ENCODE measurements at places on chromosomes 6 and 20.
A peak's percentile ranks its signal among the peaks of the same experiment; 100 is the strongest.

- no peak for DNase-seq
These were observed 122.5 kb downstream of the MACROD2 start for GRCh38 chr20:14117768-14118167.

GRCh38 chr6:3391902-3392458 lies 64.9 kb downstream of the SLC22A23 start:
- DNase-seq: no peak

DNA sequence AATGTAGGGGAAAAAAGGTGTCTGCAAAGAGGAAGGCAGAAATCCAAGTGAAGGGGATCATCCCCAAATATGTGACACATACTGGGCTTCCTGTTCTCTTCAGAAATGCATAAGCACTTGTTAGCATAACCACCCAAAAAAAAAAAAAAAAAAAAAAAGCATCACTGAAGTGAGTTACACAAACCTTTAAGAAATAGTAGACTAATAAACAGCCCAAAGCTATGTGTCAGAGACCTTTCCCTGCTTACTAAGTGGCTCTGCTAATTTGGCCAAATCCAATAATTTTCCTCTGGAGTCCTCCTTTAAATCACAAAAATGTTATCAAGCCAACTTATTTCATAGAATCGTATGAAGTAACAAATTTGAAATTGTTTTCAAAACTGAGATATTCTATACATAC lies 7.5 kb upstream of the DST start:
- DNase-seq: no peak

DNA sequence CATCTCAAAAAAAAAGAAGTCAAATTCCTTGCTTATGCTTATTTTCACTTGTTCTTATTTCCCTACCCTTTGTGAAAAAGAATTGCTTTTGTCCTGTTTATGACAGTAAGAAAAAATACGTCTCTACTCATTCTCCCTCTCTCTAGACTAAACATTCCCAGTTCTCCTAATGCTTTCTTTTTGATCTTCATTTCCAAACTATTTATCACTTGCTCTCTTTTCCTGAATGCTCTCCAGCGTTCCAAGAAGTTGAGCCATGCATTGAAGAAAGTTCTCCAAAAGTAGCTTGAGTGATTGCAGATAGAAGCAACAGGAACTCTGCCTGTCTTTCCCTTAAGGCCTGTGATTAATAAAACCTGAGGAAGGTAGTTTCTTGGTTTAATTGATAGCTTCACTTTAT lies 53.1 kb upstream of the TMEM170B start:
- DNase-seq: no peak

DNA sequence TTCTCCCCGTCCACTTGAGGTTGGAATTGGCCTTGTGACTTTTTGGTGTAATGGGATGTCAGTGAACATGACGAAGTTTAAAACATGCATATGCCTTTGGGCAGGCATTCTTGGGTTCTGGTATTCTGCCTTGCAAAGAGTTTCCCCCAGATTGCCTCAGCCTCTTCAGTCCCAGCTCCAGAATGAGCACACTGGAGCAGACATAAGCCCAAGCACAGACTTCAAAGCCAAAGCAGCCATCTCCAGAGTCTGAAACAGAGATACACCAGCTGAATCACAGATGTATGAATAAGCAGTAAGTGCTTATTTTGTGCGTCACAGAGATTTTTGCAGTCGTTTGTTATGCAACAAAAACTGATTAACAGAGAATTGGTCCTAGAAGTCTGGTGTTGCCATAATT lies 546.0 kb downstream of the FRK start:
- peak; percentile 29 for DNase-seq

DNA sequence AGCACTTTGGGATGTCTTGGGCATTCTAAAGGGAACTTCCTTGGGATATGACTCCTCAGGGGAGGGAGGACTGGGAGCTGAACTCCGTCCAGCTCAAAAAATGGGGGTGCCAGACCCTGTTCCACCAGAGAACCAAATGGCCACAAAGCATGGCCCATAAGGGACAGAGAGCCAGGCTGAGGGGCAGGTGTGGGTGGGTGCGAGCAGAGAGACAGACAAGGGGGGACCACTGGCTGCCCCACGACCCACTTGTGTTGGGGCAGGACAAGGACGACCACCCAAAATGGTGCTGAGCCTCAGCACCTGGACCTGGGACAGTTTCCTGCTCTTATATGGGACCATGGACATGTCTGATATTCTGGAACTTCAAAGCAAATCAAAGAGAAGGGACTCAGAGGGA lies 148.2 kb upstream of the MLN start:
- DNase-seq: no peak

GRCh38 chr6:136410201-136411024 lies 120.8 kb upstream of the BCLAF1 start:
- DNase-seq: no peak

- DNase-seq: no peak
These were observed 21.0 kb upstream of the FYN start for GRCh38 chr6:111894272-111894671.

- DNase-seq: no peak
These were observed 855 bp upstream of the GFOD1 start for GRCh38 chr6:13488015-13488895.

DNA sequence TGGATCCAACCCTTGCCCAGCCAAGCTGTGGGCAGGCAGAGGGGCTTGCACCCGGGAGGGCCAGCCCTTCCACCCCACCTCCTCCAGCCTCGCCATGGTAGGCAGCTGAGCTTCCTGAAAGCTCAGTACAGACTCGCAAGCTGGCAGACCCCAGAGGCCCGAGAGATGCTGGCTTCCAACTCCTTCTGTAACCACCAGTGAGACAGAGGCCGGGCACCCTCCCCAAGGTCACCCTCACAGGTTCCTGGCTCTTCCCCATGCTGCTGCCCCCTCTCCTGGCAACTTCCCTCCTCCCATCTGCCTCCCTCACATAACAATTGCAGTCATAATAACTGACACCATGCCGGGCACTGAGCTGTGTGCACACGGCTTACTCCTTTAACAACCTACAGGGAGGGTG lies 26.2 kb upstream of the NOL4L start:
- no peak for DNase-seq

DNA sequence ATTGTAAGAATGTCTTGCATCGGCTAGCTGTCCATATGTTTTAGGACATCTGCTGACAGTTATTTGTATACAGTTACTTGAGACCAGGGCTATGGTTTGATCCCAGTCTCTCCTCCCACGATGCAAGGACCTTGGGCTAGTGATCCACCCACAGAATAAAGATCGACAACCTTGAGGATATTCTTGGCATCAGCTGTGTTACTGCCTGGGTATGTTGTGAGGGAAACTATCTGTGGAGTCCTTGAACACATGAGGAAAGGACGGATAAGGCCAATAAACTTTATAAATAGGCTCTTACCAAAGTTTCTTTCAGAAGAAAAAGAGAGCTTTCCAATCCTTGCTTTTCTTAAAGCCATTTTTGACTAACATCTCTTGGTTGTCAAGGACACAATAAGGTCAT lies 70.8 kb upstream of the HEY2 start:
- no peak for DNase-seq

- DNase-seq: no peak
These were observed 351.9 kb upstream of the PRND start for GRCh38 chr20:4369798-4370124.

DNA sequence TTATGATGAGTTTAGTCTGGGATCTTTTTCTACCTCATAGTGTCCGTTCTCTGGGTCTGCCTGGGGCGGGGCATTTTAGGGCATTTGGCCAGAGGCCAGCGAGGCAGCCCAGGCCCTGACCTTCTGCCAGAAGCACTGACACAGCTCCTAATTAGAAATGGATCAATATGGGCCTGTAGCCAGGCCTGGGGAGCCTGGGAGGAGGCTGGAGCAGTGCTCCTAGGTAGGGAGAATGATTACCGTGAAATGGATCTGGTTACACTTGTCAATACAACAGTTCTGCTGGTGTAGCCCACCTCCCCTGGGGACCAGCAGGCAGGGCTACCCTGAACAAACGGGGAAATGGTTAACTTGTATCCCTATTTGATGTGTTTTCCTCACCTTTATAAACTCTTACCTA lies 23.0 kb downstream of the RALY start:
- no peak for DNase-seq

DNA sequence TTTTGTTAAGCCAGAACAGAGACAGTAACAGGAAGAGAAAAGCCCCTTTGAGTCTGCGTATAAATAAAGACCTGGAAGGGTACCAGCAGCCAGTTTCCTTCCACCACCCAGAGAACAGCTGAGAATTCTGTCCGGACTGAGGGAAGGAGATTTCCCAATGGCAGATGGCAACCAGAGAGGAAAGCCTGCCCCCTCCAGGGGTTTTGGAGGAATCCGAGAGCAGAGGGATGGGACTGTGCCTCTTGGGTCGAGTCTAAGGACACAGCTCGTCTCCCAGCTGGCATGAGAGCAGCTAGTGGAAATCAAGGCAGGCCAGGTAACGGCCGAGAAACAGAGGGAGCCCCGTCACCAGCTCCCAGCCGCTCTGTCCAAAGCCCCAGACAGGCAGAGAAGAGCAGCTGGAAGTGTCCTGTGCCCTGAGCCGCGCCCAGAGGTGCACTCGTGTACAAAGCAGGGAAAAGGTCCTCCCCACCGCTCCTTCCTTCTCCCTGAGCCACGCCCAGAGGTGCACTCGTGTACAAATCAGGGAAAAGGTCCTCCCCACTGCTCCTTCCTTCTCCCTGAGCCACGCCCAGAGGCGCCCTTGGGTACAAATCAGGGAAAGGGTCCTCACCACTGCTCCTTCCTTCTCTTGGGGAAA lies 134.0 kb upstream of the SNX9 start:
- DNase-seq: peak; percentile 51

DNA sequence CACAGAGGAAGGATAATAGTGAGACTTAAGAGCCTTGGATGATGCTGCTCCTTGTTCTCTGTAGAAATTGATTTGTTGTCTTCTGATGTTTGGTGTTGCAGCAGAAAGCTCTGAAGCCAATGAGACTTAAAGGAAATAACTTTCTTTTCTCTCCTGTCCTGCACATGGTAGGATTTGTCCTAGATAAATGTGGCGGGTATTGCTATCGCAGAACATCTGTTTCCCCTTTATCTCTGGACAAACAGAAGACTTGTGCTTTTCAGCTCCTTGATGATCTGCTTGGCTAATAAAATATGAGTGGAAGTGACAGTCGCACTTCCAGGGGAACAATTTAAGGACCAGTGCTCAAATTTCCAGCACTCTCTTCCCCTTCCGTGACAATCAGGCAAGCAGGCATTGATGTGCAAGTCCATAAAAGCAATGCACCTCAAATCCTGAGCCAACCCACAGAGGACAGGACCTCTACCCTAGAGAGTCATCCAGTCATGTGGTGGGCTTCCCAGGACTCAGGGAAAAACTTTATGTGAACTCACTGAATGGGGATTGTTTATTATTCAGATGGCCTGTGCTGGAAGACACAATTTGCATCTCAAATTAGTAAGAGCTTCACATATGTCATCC lies 9.9 kb upstream of the NCR2 start:
- no peak for DNase-seq

- DNase-seq: peak; percentile 79
These were observed 18.6 kb upstream of the FOXO3 start for GRCh38 chr6:108541843-108542759.

GRCh38 chr6:16043171-16044135 lies 85.4 kb upstream of the MYLIP start:
- peak; percentile 48 for DNase-seq

DNA sequence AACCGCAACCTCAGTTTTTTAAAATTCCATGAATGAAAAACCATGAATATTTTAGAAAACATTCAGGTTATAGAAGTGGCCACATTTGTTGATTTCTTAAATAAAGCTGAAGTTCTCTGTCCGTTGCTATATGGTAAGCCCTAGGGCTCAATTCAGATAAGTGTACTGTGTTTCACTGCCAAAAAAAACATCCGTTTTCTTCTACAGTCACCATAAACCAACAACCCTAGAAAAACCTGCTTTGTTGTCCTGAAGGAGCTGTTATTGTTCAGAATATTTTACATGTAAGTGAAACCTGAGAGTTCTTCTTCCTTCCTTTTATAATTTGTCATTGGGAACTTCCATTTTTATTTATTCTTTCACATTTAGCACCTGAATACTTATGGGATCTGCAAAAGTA lies 274.1 kb downstream of the TFAP2A start:
- no peak for DNase-seq

- peak; percentile 21 for DNase-seq
These were observed 498.3 kb upstream of the AGPAT4 start for GRCh38 chr6:161772176-161772575.

DNA sequence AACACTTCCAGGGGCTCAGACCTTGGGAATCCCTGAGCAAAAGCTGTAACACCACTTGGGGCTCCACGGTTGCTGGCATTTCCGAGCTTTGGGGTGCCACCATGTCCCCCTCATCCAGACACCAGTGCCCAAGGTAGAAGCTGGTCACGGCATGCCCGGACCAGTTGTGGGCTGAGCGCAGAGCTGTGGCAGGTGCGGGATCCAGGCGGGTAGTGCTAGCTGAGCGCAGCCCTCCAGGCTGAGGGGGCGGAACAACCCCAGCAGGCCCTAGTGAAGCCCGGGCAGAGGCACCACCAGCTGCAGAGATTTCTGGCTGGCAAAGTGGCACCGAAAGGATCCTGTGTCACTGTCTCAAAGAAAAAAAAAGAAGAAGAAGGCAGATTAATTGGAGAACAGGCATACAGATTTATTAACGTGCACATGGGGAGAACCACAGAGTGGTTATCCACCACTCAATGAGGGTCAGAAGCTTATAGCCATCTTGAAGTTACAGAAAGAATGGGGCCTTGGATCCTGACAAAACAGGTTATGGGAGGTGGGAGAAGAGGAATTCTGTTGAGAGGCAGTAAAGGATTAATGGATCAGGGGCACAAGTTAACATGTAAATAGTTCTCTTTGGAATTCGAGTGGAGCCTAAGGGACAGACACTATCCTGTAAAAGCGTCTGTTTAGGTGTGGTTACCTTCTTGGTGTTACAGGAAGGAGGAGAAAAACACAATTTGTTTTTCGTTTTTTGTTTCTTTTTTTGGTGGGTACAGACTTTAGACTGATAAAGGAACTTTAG lies 107.5 kb downstream of the CD24 start:
- no peak for DNase-seq

GRCh38 chr20:17171746-17172280 lies 55.0 kb upstream of the PCSK2 start:
- DNase-seq: no peak

DNA sequence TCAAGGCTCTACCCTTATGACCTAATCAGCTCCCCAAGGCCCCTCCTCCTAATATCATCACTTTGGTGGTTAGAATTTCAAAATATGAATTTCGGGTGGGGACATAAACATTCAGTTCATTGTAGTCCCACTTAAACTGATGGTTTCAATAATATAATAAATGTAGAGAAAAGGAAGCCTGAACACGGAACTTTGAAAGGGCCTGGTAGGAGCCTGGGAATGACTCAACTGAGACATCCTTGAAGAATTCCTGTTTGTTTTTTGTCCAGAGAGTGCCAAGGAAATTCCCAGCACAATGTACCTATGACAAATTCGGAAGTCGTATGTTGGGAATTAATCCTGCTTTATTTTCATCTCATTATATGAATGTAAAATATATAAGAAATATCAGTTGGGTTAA lies 457.9 kb downstream of the PLCB1 start:
- DNase-seq: no peak

DNA sequence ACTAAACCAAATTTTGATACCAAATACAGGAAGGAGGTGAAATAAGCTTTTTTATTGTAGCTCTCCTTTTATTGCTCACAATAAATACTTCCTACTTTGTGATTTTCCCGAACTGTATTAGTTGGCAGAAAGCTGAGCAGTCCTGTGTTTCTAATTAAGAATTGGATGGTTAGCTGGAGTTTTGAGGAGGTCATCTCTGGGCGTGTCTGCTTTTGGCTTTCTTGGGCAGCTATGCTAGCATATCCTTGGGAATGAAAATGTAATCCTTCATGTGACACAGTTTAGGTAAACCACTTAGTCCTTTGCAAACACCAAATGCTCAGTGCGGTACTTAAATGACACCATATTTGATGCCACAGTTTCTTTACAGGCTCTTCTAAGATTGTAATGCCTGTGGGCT lies 67.5 kb downstream of the MTHFD1L start:
- DNase-seq: no peak
